ENCODE measurements at places on chromosomes 5 and 9.

DNA sequence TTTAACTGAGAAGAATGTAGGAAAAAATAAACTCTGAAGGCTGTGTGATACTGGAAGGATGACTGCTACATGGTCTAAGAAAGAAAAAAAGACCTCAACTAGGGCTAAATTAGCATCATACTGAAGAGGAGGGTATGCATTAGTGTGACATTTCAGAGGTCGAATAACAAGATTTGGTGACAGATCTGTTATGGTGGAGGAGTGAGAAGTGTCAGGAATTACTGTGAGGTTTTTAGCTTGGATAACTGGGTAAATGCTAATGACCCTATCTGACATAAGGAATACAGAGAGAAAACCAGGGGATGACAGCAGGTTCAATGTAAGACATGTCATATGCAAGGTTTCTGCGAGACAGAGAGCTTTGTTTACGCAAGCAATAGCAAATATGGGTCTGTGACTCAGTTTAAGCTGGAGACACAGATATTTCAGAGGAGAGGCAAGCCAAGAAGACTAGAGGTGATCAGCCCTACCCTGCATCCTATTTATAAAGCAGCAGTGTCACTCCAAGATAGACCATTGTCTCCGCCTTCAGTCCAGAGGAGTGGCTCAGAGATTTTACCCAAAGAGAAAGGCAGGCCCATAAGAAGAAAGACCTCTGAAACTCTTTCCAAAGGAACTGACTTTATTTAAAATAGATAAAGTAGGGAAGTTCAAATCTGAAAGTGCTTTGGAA, 44.3 kb downstream of the FBN2 start:
- no peak for DNase-seq

DNA sequence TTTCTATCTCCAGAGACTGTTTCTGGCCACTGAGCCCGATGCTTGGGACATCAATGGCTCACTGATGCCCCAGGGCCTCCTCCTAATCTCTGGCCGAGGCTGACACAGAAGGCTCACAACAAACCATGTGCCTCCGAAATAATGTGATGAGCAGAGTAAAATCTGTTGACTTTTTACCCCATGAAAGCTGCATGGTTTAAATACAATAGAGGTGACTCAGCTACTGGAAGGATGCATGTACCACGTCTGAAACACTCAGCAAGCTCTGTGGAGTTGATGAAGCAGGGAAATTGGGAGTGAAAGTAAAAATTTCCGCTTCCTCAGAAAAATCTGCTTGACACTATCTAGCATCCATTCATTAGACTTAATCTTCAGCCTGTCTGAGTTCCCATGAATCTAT, 111.1 kb upstream of the EQTN start:
- DNase-seq, result no peak

- no peak for DNase-seq
These were observed 1.1 kb downstream of the FAT2 start for GRCh38 chr5:151589878-151590570.

DNA sequence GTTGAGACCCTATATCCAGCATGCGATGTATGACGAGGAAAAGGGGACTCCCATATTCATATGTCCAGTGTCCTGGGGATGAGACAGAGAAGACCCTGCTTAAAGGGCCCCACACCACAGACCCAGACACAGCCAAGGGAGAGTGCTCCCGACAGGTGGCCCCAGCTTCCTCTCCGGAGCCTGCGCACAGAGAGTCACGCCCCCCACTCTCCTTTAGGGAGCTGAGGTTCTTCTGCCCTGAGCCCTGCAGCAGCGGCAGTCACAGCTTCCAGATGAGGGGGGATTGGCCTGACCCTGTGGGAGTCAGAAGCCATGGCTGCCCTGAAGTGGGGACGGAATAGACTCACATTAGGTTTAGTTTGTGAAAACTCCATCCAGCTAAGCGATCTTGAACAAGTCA, 17.1 kb downstream of the BTNL3 start:
- DNase-seq, result no peak

DNA sequence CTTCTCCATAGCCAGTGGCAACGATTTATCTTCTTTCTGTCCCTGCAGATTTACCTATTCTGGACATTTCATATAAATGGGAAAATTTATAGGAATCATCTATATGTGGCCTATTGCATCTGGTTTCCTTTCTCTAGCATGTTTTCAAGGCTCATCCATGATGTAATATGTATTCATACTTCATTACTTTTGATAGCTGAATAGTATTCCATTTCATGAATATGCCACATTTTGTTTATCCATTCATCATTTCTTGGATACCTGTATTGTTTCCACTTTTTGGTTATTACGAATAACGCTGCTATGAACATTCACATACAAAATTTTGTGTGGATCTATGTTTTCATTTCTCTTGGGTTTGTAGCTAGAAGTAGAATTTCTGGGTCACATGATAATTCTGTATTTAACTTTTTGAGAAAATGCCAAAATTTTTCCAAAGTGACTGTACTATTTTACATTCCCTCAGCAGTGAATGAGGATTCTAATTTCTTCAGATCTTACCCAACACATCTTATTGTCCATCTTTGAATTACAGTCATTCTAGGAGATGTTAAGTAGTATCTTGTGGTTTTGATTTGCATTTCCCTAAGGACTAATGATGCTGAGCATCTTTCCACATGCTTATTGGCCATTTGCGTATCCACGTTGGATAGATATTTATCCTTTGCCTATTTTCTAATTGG, 3.6 kb downstream of the IARS1 start:
- no peak for DNase-seq

DNA sequence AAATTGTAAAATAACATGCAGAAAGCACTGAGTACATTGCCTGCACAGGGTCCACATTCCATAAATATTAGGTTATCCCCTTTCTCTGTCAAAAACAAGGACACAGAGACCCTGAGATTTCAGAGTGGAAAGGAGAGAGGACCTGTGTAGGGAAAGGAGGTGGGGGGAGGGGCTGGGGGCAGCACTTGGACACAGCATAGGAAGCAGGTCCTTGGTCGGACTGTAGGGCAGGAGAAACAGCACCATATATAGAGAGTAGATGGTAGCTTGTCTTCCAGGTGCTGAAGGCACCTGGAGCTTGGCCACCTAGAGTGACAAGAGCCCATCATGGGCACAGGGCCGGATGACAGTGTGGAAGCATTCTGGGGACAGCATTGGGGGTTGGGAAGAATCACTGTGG, 2.4 kb downstream of the TPM2 start:
- no peak for DNase-seq

GRCh38 chr9:32253731-32254130, 130.7 kb upstream of the ACO1 start:
- DNase-seq, result no peak

Data from stimulated activated CD8-positive, alpha-beta memory T cell treated with anti-CD3 and anti-CD28 coated beads, Interleukin-4, amount 100 ng/mL, for 24 hours (primary cell).